ENCODE measurements at places on chromosomes 7 and 10. TPM values are rescaled to one million over a fixed set of nuclear protein-coding genes. Genes with fewer than 3 reads are reported as not detected.

The PWWP2B gene
- 10.3 TPM for total RNA-seq

The COBL gene
- under 0.01 TPM for total RNA-seq

The PTF1A gene
- total RNA-seq = not detected

The SCIN gene
- under 0.01 TPM for total RNA-seq

The CYP26C1 gene
- total RNA-seq = under 0.01 TPM

The PVRIG gene
- not detected for total RNA-seq

The CPEB3 gene
- 0.59 TPM for total RNA-seq

The SFTPA1 gene
- total RNA-seq = not detected

The RBP3 gene
- not detected for total RNA-seq
